ENCODE measurements at places on chromosomes 2 and 18. TPM values are rescaled to one million over a fixed set of nuclear protein-coding genes. Genes with fewer than 3 reads are reported as not detected.

DNA sequence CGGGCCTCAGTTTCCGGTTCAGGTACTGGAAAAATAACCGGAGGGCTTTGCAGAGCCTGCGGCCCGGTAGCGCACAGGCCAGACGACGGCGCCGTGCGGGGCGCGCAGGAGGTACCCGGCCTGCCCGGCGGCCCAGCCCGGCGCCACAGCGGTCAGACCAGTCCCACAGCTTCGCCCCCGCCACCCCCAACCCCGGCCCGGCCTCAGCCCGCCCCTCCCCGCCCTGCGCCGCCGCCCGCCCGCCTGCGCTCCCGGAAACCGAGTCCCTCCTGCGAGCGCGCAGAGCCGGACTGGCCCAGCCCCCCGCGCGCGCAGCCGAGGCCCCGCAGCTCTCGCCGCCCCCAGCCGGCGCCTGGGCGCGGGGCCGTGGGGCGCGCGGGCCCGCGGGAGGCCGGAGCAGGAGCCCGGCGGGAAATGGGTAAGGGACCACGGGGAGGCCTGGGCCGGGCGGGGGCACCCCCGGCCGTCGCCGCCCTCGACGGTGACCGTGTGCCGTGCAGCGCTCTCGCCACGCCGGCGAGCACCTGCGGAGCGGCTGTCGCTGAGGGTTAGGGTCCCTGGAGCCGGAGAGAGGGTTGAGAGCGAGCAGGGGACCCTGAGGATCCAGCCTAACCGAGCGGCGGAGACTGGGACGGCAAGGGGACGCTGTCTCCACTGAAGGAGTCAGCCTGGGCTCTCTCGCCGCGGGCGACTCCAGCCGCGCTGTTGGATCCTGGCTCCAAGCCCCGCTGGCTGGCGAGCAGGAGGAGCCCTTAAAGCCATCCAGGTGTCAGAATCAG lies 16.5 kb upstream of the PSD4 start:
- peak; percentile 56 for DNase-seq

Gene FBXO36
- total RNA-seq = 2.5 TPM

Gene PLCD4
- total RNA-seq = 0.39 TPM

DNA sequence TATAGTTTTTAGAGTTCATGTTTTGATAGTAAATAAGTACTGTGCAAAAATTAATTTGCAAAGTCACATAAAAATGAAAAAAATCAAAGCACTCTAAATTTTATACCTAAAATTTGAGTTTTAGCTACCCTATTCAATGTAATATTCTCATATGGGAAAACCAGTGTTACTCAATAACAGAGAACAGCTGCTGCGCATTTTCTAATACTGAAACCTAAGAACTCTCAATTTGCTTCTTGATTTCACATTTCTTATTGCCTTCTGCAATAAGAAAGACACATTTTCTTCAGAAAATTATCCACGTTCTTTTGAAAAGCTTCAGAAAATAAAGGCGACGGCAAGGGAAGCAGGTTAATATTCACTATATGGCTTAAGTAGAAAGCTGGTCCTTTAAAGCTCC lies 199.1 kb upstream of the CCDC150 start:
- no peak for DNase-seq

DNA sequence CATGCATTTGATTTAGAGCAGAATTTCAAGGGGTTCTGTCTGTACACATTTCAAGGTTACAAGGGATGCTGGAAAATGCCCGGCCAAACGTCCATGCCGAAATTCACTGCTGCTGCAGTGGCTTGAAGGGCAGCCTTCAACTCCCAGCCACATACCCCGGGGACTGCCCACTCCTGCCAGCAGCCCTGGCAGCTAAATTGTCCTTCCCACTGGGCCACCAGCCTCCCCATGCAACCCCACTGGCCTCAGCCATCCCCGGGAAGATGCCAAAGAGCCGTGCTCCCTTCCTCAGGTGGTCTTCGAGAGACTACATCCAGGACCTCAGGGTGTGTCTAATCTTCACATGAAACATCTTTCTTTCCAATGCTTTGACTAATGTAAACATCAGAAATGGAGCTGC lies 478.7 kb upstream of the MYT1L start:
- DNase-seq = no peak

- no peak for DNase-seq
Measured at GRCh38 chr2:136394136-136395060, 276.4 kb upstream of the CXCR4 start.

DNA sequence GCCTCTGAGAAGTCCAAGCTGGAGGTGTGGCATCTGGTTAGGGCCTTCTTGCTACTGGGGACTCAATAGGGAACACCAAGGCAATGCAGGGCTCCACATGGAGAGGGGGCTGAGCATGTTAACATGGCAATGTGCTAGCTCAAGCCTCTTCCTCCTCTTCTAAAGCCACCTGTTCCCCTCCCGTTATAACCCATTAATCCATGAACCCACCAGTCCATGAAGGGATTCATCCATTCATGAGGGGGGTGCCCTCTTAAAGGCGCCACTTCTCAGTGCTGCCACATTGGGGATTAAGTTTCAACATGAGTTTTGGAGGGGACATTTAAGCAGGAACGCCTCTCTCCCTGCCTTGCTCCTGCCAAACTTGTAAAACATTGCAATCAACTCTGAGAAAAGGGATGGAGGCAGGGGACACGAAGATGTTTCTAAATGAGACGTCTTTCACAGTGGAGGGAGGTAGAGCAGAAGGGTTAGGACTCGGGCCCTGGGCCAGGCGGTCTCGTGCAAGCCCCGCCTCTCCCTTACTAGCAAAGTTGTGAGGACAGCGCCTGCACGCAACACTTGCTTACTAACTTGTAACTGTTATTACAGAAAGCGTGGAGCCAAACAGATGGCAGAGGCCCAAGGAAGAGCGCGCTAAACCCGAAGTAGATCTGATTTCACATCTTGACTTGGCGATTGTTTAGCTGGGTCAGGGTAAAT lies 118.2 kb upstream of the ZNF516 start:
- no peak for DNase-seq

Gene CYTIP
- 2.8 TPM for total RNA-seq

DNA sequence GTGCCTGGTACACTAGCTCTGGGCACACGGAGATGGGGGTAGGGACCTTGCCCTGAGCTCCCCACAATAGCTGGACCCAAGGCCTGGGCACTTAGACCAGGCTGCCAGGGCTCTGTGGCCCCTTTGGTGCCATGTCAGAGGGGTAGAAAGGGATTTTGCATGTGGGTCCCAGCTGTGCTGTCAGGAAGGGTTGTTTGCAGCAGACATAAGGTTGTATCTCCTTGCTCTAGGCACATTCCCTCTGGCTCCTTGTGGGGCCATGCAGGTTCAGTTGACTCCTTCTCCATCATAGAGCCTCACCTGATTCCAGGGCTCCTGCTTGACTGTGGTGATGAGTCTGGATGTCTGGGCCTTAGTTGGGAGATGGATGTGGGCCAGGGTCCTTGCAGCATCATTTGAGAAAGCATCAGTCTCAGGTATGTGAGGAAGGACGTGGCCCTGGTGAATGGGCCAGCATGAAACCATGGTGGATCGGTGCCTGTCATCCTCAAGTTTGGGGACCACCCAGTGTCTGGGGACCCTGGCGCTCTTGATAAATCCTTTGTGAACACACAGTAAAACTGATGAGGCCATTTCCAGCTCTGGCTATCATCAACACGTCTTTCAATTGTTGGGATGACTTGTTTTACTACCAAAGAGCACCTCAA lies 461.9 kb upstream of the HS6ST1 start:
- DNase-seq = no peak

GRCh38 chr2:207316484-207316883 lies 150.7 kb upstream of the KLF7 start:
- no peak for DNase-seq

Gene CDK15
- 7.0 TPM for total RNA-seq

Gene CNGA3
- total RNA-seq = not detected

DNA sequence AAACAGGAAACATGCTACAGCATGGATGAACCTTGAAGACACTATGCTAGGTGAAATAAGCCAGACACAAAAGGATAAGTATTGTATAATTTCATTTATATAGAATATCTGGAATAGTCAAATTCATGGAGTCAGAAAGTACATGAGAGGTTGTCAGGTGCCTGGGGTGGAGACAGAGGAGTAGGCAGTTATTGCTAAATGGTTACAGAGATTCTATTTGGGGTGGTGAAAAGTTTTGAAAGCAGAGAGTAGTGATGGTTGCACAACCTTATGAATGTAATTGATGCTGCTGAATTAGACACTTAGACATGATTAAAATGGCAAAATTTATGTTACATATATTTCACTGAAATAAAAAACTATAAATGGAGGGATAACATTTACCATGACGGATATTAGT lies 197.4 kb downstream of the VAPA start:
- DNase-seq = no peak

- DNase-seq = no peak
Measured at GRCh38 chr2:22487036-22487435, 897.9 kb upstream of the KLHL29 start.

DNA sequence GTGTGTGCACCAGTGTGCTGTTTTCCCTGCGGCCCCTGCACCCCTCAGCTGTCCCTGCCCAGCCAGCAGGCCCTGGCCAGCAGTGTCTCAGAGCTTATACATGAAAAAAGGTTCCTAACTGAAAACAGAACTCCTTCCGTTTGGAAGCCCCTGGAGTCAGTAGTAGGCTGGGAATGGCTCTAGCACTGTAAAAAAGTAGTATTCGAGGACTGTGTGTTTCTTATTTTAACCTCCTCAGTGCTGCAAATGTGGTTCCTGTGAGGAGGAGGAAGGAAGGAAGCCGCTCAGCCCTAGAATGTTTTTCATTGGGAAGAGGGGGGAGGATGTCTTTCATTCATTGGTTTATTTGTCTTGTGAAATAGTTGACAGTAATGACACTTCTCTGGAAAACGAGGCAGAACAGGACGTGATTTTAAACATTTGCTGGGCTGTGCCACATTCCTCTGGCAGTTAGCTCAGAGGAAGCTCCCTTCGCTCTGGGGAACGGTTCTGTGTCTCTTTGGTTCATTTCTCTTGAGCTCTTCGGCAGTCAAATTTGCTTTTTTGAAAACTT lies 103.5 kb downstream of the SPTBN1 start:
- DNase-seq = peak; percentile 55

- DNase-seq = no peak
Measured at GRCh38 chr2:40027968-40028367, 248.9 kb upstream of the THUMPD2 start.
